ENCODE measurements at places on chromosomes 2 and 18.

DNA sequence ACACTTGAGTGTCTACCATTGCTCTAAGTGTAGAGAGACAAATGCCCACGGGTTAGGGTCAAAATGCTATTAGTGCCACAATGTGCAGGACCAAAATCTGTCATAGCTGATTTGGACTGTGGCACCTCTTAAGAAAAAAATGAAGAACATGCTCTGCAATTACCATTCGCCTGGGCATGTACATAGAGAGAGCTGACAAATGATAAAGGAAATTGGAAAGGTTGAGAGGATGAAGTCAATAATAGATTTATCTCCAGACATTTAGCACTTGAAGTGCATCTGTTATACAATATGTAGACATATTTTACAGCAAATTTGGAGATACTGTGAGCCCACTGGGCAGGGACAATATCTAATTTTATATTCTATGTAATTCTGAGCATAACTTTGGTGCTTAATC is 804.4 kb downstream of the SATB2 start:
- no peak for DNase-seq

DNA sequence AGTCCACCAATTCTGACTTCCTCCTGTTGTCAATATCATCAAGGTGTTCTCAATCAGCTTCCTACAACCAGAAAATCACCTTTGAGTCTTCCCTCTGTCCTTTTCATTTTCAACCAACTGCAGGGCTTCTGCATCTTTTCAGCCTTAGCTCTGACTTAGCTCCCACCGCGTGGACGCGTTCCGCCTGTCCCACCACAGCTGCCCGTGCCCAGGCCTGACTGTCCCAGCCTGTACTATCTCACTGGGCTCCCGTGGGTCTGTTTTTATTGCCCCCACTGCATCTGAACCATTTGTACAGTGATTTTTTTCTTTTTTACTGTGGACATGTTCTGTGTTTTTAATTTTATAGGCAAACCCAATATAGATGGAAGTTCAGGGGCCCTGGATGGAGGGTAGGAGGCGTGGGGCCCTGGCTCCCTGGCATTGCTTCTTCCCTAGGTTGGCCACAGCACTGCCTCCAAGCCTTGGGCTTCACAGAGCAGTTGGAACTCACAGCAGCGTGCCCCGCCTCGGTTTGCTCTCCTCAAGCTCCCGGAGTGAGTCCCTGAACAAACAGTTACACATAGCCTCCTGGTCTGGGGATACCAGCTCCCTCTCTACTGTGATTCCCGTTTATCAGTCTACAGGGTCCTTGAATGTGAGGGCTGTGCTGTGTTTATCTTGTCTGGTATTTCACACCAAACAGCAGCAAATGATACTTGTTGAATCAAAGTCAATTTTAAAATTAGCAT is 280.6 kb upstream of the PXDN start:
- no peak for DNase-seq

- DNase-seq, result no peak
These were observed 2.4 kb downstream of the PELI1 start for GRCh38 chr2:64141674-64142405.

DNA sequence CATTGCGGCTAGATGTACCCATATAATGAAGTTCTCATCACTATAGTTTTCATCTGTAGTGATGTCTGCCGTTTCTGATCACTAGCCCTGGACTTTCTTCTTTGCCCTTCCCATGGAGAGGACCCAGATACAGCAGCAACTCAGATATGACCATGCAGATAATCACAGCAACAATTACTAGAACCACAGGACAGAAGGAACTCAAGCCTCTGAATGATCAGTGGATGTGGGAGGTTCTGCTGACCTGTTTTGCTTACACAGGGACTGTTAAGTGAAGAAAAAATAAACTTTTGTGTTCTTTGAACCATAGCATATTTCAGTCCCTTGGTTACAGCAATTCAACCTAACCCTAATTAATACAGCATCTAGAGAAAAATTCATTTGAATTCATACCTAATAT is 62.7 kb downstream of the ACVR1 start:
- DNase-seq, result no peak

GRCh38 chr18:11884396-11885030 is 23.6 kb downstream of the MPPE1 start:
- DNase-seq, result no peak

DNA sequence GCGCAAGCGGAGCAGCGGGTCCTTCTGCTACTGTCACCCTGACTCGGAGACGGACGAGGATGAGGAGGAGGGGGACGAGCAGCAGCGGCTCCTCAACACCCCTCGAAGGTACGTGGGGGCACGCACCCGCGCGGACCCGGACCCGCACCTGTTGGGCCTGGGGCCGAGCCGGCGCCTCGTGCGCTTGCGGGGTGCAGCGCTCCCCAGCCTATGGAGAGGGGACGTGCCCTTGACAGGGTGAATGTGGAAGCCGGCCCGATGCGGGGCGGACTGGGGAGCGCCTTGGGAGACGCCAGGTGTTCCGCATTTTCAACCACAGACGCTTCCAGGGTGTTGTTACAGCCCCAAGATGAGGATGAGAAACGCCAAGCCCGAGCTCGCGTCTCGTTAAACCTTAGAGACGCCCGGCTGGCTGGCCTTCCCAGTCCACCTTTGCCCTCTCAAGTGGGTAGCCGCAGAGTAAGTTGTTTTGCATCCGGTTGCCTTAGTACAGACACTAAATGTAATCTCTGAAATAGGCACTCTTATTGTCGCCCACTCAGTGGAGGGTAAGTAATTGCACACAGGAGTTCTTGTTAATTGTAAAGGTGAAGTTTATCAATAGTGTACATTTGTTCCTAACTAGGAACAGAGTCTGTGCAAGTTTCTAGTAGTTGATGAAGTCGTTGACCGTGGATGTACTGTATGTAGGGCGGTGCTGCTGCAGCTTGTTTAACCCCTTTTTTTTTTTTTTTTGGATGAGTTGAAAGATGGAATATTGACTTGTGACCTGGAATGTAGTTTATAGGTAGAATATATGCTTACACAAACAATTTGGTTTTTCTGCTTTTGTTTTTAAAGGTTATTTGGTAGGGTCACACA is 815 bp downstream of the GMCL1 start:
- DNase-seq, result peak; percentile 67

- peak; percentile 24 for DNase-seq
These were observed 1.0 kb upstream of the TUBB6 start for GRCh38 chr18:12306752-12307700.

All from activated CD4-positive, alpha-beta T cell treated with anti-CD3 and anti-CD28 coated beads for 36 hours (primary cell).